ENCODE measurements at places on chromosomes 1 and 21.

- no peak for DNase-seq
Observed at GRCh38 chr1:161404051-161404597, 36.4 kb upstream of the CFAP126 start.

DNA sequence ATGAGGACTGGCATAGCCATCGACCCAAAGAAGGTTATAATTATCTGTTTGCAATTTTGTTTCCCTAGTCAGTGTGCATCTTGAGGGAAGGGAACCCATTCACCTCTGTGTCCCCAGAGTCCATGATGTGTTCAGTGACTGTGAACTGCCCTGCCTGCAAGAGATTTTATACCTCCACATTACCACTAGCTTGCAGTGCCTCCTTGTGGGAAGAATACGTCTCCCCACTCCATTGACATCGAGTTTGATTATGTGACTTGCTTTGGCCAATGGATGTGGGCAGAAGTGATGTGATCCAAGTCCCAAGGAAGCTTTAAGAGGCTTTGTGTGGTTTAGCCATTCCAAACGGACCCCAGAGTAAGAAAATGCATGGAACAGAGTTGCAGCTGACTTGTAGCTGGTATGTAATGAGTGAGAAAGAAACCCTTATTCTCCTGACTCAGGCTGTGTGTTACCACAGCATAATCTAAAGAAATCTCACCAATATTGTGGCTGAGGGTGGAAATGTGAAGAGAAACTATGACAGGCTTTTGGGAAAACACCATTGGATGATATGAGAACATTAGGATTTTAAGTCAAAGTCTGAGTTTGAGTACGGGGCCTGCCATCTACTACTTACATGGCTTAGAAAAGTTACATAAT is 47.8 kb upstream of the NRDC start:
- peak; percentile 25 for DNase-seq

- DNase-seq, result no peak
Observed at GRCh38 chr1:41078616-41079015, 57.1 kb upstream of the SLFNL1 start.

DNA sequence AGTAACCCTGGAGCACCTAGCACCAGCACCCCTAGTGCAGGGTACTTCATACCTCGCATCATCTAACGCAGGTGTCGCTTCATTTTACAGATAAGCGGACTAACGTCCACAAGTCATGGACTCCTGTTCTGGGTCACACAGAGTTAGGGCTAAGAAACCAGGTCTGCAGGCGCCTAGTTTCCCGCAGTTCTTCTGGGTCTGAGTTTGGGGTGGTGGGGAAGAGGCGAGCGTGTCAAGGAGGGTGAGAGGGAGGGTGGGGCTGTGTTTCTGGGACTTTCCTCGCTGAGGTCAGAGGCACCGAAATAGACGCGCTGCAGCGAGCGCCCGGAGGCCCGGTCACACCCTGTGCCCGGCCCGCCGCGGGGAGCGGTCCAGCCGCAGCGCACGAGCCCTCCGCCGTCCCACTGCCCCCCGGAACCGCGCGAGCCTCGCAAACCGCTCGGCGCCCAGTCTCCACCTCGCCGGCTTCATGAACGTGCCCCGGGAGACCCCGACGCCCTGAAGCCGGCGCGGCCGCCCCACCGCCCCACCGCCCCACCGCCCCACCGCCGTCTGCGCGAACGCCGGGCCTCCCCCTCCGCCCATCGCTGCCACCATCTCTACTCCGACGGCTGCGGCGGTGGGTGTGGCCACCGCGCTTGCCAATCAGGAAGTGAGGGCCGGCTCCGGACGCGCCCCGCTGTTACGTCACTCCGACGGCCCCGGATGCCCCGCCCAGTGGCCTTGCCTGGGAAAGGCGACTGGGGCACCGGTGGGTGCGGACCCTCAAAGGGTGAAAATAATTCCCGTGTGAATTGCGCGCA is 12.3 kb downstream of the IFI6 start:
- DNase-seq, result no peak

DNA sequence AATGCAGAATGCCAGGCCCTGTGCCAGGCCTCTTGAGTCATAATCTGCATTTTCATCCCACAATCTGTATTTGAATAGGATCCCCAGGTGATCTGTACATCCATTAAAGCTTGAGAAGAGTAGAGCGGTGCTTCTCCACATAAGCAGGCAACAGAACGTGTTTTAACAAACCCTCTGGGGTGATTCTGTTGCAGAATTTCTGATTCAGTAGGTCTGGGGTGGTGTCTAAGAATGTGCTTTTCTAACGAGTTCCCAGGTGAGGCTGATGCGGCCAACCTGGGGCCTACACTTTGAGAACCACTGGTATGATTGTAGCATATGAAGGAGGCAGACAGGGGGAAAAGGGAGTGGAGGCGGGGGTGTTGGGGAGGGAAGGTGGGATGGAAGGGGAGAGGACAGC is 78.4 kb upstream of the POU3F1 start:
- no peak for DNase-seq

DNA sequence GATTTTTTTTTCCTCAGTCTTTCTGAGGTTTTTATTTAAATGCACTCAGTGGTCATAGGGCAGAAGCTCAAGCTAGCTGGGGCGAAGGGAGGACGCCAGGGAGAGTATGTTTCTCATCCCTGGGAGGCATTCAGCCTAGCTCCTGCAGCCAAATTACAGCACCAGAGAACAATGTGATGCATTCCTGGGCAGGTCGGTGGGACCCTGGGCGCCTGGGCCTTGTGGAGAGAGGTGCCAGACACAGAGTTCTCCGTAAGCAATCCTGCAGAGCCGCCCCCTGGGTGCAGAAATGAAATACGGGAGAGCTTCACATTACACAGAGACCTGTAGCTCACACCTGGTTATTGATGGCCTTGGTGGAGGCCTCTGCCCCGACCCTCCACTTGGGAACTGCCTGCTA is 15.5 kb downstream of the WNT2B start:
- no peak for DNase-seq

- DNase-seq, result no peak
Observed at GRCh38 chr1:247548092-247548491, 842 bp upstream of the GCSAML start.

- DNase-seq, result no peak
Observed at GRCh38 chr1:101497881-101498559, 261.2 kb downstream of the S1PR1 start.

- no peak for DNase-seq
Observed at GRCh38 chr1:201719812-201720521, 109.0 kb upstream of the IPO9 start.

DNA sequence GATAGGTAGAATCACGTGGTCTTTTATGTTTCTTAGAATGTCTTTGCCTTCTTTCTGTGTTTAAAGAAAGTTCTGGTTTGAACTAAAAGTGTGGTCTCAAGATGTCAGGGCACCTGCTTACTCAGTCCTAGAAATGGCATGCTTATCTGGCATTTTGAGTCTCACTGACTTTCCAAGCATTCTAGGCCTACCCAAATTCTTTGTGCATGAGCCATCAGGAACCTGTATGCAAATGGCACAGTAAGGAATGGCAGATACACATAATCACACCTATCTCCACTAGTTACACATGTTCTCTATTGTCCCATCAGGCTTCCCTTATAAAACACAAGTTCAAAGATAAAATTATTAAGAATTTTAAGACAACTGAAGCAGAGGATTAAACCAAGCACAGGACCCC is 29.5 kb upstream of the CLCA4 start:
- DNase-seq, result no peak

- DNase-seq, result no peak
Observed at GRCh38 chr1:152109231-152109997, 5.8 kb downstream of the TCHH start.

DNA sequence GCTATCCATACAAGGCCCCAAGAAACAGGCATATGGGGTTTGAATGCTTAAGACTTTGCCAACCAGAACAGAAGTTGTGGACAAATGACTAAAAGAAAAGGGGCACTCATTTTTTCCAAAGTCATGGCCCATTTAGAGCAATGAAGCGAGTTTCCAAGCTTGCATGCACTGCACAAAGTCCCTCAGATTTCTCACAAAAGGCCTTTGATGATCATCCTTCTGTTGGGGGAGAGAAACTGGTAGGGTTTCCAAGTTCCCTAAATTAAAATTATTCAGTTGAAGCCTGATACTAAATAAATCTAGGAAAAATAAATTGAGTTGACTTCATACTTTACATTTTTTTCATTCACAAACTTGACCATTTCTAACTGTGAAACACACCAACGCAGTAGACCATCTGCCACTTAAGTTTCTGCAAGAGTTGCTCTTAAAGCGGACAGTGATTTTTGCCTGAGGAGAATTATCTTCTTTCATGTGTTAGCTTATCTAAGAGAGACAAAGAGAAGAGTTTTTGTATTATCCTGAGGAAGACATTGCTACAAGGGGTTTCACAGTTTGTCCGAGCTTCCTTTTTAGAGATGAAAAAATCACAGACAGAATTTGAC is 139.2 kb downstream of the SEC16B start:
- DNase-seq, result no peak

DNA sequence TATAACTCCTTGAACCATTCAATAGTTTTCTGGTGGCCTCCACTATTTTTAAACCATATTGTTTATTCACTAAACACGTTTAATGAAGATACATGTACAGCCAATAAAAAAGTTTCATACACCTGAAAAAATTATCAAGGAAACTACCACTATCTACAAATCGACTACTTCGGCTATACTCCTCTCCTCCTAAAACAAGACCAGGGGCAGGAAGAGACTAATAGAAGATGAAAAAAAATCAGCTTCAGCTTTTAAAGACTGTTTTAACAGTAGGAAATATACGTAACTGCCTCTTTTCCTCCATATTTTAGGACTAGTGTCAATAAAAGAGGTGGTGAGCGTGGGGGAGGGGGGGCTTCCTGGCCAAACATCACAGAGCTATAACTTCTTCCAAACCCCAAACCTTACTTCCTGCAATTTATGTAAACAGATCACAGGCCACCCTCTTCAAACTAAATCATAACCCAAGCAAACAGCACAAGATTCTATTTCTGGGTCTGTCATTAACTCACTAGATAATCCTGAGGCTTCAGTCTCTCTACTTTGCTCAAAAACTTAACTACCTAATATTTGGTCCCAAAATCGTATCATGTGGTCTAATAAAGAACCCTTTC is 15.1 kb downstream of the FOXJ3 start:
- DNase-seq, result no peak

DNA sequence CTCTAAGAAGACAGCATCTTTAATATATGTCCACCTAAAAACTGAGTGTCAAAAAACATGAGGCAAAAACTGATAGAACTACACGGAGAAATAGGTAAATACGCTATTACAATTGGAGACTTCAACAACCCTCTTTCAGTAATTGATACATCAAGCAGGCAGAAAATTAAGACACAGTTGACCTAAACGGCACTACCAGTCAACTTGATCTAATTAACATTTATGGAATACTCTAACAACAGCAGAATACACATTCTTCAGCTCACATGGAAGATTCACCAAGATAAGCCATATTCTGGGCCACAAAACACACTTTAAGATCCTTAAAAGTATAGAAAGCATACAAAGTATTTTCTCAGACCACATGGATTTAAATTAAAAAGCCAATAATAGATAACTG is 137.6 kb downstream of the CLIC6 start:
- no peak for DNase-seq

DNA sequence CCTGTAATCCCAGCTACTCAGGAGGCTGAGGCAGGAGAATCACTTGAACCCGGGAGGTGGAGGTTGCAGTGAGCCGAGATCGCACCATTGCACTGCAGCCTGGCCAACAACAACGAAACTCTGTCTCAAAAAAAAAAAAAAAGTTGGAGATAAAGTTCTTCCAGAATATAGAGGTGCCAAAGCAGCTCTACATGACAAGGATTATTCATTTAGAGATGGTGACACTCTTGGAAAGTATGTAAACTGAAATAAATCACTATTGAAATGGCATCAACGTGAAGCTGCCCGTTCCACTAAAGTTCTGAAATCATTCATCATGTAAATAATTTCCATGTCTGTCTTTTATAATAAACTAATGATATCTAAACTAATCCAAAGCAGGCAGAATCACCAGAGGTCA is 14.9 kb downstream of the EIF4G3 start:
- DNase-seq, result no peak

DNA sequence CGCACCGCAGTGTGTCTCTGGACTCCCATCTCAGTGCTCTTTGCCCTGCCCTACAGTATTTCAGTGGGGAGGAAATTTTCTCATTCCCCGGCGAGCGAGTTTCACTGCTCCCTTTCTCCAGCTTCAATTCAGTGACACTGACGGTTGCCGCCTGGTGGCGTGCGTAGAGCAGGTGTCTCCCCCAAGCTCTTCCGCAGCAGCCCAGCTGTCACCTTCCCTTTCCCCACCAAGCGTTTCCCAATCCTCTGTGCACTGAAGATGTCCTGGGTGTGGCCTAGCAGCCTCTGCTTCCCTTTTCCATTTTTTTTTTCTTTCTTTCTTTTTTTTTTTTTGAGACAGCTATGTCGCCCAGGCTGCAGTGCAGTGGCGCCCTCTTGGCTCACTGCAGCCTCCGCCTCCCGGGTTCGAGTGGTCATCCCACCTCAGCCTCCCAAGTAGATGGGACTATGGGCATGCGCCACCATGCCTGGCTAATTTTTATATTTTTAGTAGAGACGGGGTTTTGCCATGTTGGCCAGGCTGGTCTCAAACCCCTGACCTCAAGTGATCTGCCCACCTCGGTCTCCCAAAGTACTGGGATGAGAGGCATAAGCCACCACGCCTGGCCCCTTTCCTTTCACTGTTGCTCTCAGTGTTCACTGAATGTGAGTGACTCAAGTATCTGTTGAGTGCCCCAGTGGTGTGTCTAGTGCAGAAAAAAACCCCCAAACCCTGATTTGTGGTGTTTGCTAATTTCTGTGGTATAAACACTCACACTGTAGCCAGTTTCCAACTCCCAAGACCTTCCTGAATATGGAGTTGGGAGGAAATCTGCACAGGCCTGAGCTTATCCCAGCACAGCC is 30.1 kb downstream of the TNFRSF1B start:
- DNase-seq, result no peak

DNA sequence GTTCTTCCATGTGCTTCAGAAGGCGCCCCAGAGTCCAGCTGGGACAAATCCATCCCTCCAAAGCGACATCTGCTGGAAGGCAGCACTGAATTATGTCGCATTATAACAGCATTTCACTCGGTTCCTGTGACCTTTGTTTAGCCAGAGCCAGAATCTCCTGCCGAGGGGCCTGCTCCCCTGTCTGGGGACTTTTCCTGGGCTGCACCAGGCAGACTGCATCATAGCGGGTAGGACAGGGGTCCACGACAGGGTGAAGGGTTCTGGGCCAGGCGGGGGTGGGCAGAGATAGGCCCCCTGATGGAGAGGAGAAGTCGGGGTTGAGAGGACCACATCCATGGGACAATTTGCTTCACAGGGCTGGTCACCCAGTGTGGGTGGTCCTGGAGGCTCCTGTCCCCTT is 276.9 kb downstream of the MATN1 start:
- DNase-seq, result no peak
